ENCODE measurements at places on chromosomes 12 and 14. TPM values are rescaled to one million over a fixed set of nuclear protein-coding genes. Genes with fewer than 3 reads are reported as not detected.

- DNase-seq, result no peak
Measured at GRCh38 chr14:59481871-59482540, 2.2 kb downstream of the L3HYPDH start.

DNA sequence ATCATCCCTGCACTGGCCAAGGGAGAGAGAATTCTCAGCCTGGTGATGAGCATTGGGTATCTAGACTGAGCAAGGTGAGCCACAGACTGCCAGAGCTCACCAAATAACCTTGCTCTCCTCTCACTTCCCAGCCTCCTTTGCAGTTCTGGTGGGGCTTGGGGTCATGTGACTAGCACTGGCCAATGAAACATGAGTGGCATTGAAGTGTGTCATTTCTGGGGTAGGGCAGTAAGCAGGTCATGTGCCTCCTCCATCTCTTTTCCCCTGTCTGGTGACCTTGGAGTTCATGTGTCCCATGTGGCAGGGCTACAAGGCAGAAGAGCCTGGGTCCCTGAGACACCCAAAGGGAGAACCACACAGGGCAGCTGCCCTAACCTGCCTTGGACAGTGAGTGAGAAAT lies 3.6 kb upstream of the KRT72 start:
- no peak for DNase-seq

- no peak for DNase-seq
Measured at GRCh38 chr14:46464341-46464740, 187.2 kb downstream of the RPL10L start.

DNA sequence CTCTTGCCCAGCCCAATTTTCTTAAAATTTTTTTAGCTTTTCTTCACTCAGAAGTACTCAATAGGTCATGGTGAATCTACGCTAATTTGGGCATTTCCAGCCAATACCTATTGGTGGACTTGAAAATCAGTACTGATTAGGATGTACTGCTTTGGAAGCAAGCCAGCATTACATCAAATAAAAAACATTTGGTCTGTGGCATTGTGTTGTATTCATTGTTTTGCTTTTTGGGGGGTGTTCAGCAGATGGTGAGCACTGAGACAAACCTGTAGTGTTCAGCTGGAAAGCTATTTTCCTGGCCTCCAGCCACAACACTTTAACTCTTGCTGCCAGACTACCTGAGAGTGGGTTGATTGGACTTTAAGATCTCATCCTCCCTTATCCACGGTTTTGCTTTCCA lies 4.0 kb downstream of the MAPKAPK5 start:
- DNase-seq, result no peak

DNA sequence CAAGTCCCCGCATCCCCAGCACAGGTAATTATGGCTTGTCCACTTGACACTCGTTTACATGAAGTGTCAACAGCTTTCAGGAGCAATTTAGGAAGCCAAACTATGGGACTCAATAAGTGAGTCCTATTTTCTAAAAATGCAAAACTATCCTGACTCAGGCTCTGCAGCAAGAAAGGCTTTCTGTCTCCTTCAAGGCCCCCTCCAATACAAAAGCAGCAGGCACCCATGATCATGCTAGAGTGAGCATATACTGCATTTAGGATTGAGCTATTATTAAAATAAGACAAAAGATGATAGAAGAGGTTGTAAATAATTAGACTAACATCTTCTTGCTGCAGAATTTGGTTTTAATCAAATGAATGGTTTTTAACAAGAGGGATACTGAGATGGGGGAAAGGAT lies 3.2 kb downstream of the SIX6 start:
- DNase-seq, result no peak

DNA sequence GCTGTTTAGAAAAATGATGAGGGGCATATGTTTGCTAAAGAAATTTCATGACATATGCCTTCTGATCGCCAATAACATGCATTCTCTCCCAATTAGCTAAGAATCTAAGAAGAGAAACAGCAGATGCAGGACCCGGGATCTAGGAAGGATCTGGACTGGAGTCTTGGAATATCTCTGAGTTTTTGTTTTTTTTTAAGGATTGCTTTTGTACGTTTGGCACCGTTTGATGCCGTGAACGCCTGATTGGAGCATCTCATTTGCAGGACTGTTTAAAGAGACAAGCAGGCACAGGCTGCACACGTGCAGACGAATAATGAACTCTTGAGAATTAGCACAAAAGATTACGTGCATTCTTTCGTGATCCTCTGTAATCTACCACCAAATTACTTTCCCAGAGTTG lies 13.6 kb downstream of the EML1 start:
- DNase-seq, result no peak

- no peak for DNase-seq
Measured at GRCh38 chr12:14403711-14404196, 38.3 kb downstream of the ATF7IP start.

DNA sequence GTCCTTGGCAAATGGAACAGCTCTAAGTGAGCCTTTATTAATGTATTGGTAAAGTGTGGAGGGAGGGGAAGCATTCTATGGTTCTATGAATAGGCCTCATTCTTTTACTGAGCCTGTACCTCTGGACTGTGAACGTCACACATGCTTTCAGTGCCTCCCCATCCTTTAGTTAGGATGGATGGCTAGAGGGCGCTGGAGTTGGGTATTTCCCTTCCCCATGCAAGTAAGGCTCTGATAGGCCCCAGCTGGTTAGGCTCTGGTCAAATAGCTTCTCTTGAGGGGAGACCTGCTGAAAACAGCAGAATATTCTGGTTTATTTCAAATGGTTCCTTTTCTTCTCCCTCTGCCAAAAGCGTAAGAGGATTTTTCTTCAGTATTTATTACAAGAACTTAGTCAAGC lies 860.9 kb upstream of the MDGA2 start:
- DNase-seq, result no peak

DNA sequence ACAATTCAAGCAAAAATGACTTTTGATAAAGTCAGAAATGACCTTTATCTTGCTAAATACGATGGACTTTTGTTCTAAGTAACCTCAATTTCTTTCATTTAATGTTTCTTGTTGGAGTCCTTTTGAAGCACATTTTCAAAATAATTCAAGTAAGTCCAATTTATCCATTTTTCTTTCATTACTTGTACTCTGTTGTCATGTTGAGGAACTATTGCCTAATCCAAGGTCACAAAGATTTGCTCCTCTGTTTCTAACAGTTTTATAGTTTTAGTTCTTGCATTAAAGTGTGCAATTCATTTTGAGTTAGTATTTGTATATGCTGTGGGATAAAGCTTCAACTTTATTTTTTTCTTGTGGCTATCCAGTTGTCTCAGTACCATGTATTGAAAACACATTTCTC lies 66.7 kb downstream of the CCER1 start:
- DNase-seq, result no peak

GRCh38 chr12:83676781-83677295 lies 990.1 kb downstream of the TMTC2 start:
- DNase-seq, result no peak

DNA sequence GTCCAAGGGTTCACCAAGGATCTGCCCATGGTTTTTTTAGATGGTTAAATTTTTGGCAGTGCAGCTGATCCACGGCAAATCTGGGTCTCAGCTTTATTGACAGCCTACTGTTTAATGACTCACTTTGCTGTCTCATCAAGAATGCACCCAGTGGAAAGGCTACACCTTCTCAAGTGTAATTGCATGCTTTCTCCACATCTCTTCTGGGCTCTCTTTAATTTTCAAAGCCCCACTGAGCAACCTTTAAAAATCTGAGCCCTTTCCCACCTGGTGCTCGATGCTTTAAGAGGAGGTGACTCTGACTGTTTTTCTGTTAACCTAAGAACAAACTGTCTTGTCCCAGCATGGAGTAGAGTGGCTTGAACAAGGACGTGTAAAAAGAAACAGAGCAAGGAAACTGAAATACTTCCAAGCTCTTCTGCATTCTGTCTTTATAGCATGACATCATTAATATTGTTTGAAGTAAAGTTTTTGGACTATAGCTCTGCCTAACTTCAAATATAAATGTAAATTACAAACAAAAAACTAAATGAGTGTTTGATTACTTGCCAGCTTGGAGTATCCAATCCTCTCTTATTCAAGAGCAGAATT lies 214.2 kb upstream of the KRR1 start:
- no peak for DNase-seq

DNA sequence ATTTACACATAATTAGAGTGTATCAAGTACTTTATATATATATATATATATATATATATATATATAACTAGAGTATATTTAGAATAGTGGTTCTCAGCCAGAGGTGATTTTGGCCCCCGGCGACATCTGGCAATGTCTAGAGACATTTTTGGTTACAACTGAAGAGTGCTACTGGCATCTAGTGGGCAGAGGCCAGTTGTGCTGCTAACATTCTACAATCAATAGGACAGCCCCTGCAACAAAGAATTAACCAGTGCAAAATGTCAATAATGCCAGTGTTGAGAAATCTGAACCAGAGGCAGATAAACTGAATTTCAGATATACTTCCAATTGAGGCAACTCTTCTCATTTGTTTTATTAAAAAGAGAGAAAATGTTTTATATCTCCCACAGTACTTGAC lies 8.9 kb downstream of the GTF2A1 start:
- DNase-seq, result no peak

DNA sequence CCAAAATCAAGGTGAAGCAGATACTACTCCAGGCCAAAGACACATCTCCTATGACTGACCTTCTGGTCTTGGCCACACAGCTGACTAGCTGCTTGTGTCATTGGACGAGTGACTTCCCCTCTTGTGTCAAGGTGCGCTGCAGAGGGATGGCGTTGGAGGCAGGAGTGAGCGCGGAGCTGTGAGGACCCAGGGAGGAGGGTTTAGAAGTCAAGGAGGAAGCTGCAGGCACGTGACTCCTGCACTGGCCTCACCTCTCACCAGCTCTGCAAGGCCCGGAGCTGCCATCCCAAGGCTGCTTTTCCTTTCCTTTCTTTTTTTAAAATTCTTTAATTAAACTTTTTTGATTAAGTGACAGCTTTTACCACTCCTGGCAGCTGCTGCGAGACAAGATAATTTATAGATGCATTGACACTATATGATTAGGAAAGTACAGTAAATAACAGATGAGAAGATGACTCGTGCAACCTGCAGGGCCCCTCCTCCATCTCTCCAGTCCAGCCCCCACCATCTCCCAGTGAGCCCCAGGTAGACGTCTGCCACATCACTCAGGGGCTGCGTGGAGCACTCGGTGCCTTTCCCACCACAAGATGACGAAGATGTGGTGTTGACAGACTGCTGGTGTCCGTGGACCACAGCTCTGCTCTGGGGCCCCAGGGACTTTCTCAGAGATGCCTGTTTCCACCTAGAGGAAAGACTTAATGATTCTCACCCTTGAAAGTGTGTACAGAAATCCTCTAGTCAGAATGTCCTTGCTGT lies 350.6 kb downstream of the CACNA1C start:
- DNase-seq, result no peak

GRCh38 chr12:47302111-47302671 lies 222.4 kb upstream of the AMIGO2 start:
- DNase-seq, result no peak

DNA sequence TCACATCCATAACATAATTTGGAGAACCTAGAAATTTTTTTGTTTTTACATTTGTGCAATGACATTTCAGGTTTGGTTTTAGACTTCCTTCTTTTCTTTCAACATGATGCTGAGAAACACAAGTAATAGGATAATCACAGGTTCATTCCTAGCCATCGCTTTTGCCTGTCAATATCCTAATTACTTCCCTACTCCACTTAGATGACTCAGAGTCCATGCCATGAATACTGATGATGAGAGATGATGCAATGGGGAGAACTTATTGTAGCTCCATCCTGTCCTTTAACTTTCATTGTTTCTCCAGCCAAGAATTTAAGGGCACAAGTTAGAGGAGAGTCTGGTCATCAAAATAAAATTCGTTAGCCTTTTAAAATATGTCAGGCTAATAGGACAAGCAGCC lies 101.3 kb downstream of the PTPRO start:
- no peak for DNase-seq

DNA sequence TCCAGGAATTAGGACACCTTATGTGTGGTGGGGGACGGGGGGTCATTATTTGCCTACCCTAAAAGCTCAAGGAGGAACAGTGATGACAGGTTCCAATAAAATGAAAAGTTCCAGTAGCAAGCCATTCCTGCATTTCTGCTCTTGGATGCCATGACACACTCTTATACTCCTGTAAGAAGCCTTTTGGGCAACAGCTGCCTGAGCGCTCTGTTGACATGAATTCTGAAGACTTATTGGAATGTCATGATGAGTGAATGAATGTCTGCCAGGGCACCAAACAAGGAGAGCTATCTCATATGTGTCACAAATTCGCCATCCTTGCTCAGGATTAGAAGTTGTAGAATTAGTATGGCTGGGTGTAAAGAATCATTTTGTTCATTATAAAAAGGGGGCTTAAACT lies 36.3 kb downstream of the PTGER2 start:
- DNase-seq, result no peak

- no peak for DNase-seq
Measured at GRCh38 chr12:74490390-74491064, 47.1 kb upstream of the ATXN7L3B start.

TMEM132C gene
- total RNA-seq, result 0.31 TPM

MVK gene
- 33.3 TPM for total RNA-seq

GSC gene
- total RNA-seq, result not detected
